Fibroblast of skin of right biceps (primary cell): ENCODE measurements at places on chromosomes 16 and 17.
A peak's percentile ranks its signal among the peaks of the same experiment; 100 is the strongest.

DNA sequence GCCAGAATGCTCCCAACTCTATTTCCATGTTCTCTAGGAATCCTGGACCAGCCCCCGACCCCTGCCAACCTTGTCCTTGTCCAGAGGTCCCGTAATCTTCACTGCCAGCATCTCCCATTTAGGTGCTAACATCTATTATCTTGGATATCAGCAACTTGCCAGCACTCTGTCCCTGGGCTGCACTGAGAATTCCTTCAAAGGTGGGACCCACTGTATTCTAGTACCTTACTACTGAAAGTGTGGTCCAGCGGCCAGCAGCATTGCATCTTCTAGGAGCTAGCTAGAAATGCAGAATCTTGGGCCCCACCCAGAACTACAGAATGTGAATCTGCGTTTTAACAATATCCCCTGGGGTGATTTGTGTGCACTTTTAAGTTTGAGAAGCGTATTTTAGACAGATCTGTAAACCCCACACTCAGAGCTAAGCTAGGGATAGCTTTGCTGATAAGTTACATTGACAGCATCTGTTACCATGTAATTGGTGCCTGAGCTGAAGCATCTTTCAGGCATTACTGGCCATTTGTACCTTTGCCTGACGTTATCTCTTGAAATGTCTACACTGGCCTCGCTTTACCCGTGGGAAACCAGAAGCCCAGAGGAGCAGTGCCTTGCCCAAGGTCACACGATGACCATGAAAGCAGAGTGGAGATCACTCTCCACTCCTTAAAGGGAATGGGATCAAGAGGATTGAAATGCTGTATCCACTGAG is 8.3 kb downstream of the ABAT start:
- no peak for DNase-seq

DNA sequence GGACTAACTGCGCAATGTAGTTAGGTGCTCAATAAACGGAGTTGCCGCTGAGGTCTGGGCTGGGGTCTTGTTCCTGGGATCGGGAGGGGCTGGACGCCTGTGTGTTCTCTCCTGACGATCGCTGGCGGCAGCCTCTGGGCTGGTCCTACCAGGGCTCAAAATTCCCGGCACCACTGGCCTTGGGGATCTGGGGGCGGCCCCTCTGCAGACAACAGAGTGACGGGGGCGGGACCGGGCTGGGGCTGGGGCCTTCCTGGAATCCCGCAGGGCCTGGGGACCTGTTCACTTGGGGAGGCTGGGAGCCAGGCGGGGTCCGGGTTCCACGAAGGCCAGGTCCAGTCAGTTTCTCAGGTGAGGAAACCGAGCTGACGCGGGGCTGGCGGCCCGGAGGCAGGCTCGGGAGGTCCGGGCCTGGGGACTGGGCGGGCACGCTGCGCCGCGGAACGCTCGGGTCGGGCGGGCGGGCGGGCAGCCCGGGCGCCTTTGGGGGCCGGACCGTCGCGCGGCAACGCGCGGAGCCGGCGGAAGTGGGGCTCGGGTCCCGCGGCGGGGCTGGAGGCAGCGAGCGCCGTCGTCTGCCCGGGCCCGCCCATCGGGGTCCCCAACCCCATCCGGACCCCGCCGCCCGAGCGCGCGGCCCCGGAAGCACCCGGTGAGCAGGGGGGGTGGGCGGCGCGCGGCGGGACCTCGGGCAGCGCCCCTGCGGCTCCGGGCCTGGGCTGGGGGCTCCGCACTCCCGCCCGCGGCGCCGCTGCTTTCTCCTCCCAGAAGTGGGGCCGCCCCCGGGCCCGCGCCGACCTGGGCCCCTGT is at the start of gene PIGQ:
PIGQ (plus strand) TSS at position 524 of the 810 bp plus-strand sequence. CDS start 4,107 bp downstream, outside the sequence.
- peak; percentile 66 for DNase-seq

- peak; percentile 39 for DNase-seq
Observed at GRCh38 chr17:58531661-58532554, 17.5 kb upstream of the MTMR4 start.

DNA sequence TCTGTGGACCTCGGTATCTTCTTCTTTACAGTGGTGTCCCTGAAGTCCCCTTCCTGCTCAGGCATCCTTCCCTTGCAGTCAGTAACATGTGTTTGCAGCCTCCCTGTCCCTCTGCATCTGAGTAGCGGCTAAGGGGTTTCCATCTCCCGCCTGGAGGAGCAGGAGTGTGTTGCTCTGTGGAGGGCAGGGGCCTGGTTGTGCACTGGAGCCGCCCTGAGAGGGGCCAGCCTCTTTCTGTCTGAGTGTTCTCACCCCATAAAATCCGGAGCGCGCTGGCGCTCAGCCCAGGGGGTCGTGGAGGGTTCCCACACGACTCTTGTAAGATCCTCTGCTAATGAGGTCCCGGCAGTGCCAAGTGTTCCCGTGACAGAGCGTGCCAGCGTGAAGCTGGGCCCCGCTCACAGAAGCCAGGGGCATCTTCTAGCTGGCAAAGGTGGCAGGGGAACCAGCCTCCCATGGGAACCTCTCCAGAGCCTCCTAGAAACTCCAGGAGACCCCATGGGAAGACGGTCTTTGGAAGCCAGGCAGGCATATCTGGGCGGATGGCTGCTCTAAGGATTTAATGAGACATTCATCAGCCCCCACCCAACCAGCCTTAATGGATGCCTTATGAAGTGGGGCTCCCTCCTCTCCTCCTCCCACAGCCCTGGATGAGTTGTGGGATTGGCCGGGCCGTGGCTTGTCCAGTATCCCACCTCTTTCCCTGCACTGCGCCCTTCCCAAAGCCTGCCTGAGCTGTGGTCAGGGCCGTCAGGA is 91.4 kb upstream of the GSE1 start:
- DNase-seq: no peak

- no peak for DNase-seq
Observed at GRCh38 chr16:69106491-69107315, 1.2 kb downstream of the HAS3 start.

DNA sequence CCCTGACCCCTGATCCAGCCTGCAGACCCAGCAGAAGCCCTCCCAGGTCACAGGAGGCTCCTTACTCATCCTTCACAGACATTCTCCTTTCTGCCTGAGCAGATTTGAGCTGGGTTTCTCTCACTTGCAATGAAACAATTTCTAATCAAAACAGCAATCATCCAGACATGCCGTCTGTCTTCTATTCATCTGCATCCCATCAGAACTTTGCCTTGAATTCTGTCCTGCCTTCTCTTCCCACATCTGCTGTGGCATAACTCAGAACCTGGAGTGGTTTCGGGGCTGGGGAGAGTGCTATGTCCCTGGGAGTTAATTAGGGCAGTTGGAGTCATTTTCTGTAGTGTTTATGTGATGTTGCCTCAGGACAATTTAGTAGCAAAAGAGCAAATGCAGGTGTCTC is 278.6 kb downstream of the CBLN1 start:
- no peak for DNase-seq

DNA sequence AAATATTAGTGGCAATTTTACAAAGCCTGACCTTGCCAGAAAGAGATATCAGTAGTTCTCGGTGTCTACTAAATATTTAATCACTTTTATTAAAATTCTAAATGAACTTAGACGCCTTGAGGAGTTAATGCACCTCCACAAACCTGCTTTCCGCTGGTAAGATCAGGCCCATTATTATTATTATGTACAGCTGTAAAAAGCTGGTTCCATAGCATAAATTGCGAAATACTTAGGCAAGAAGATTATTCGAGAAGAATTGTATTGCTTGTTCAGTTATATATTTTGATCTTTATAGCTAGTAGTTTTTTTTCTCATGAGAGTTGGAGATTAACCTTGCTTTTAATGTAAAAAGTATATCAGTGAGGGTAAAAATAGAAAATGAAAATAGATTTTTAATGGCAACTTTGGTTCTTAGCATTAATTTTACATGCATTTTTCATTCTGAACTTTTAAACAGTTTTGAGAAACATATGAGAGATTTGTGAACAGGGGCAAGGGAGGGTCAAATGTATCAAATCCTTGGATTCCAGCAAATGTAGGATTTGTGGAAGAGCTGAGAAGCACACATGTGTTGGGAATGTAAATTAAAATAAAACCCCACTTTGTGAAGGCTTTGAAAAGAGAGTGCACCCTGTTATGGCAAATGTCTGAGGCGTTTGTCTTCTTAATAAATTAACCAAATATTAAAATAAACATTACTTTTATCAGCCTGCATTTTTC is 250.4 kb upstream of the TBX2 start:
- DNase-seq: no peak

DNA sequence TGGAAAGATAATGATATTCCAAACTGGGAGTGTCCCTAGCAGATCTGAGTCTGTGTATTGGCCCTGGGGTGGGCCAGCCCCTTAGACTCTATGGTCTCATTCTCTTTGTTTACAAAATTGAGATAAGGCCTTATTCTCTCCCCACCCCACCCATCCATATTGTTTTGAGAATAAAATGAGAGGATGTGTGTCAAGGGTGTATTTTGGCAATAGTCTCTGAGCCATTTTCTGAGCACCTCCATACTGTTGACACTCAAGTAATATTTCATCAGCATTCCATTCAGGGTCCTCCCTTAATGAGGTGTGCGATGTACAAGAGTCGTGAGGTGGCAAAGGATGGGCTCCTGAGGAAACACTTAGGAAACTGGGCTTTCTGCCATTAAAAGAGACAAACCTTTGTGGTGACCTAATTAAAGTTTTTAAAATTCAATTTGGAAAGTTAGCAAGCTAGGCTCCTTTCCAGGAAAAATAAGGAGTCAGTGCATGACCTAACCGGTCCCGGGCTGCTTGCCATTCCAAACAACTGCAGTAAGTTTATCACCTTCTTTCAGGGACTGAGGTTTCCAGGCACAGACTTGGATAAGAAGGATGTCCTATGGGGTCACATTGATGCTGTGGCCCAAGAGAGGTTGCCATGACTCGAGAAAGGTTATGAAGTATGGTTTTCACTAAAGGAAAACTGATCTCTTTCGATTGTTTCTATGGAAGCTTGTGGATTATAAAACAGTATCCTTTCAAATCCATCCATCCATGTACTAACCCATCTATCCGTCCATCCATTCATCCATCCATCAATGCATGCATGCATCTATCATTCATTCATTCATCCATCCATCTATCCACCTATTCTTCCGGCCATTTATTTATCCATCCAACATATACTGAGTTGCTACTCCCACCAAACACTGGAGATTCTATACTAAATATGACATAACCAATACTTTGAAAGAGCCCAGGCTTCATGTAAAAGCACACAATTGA is 443.3 kb downstream of the UTP18 start:
- DNase-seq: peak; percentile 60

DNA sequence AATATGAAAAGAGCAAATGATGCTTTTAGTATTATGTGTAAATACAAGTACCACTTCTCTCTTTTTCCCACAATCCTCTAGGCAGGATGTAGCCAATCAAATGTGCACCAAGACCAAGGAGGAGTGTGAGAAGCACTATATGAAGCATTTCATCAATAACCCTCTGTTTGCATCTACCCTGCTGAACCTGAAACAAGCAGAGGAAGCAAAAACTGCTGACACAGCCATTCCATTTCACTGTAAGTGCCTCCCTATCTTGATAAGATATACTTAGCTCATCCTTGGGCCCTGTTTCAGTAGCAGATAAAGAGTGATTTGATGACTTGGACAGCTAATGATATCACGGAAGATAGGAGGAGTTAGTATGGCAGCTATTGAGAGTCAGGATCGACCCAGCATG is 33.7 kb downstream of the TADA2A start:
- no peak for DNase-seq
